Naive B cell (primary cell): ENCODE measurements at places on chromosomes 7 and 10. TPM values are rescaled to one million over a fixed set of nuclear protein-coding genes. Genes with fewer than 3 reads are reported as not detected.

The PRF1 gene
- polyA plus RNA-seq = 3.6 TPM

The COL28A1 gene
- polyA plus RNA-seq = not detected

The GRK5 gene
- 12.8 TPM for polyA plus RNA-seq

The ADAMTS14 gene
- polyA plus RNA-seq = not detected

The SPDYE6 gene
- polyA plus RNA-seq = 0.18 TPM

The FLNC gene
- polyA plus RNA-seq = not detected

The TEX36 gene
- polyA plus RNA-seq = not detected

The CSGALNACT2 gene
- polyA plus RNA-seq = 10.6 TPM

The METTL2B gene
- polyA plus RNA-seq = 13.1 TPM

The OPALIN gene
- polyA plus RNA-seq = not detected

The GNGT1 gene
- polyA plus RNA-seq = not detected

The IFIT1B gene
- polyA plus RNA-seq = not detected

The TMEM26 gene
- polyA plus RNA-seq = not detected

The RELN gene
- polyA plus RNA-seq = not detected
